ENCODE measurements at places on chromosomes 13 and 19.

- no peak for DNase-seq
Observed at GRCh38 chr19:24098359-24098758, 11.4 kb downstream of the ZNF254 start.

GRCh38 chr13:73421310-73421912, 362.6 kb downstream of the KLF5 start:
- no peak for DNase-seq

DNA sequence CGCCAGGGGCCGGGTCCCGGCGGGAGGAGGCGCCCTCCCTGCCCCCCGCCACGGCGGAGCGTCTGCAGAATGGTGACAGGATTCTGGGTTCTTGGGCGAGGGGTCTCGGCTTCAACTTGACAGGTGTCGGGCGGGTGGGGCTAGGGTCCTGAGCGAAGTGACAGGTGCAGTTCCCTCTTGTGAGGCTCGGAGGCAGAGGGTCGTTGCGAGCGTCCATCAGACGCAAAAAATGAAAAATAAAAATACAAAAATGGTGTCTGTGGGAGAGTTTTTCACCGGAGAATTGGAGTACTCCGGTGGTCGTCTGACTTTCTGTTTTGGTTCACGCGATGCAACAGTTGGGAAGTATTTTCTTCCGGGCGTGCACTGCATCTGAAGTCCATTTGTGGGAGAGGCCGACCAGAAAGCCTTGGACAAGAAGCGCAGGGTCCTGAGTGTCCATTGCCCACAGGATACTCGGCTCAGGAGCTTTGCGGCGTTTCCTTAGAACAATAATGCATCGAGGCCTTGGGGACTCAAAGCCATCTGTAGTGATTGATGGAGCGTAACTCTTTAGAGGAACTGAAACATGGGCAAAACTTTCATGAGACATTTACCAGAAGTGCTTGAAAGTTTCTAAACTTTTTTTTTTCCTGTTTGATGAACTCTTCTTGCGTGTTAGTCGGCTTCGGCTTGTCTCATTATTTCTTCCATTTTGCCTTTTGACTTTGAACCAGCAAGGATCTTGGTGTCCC, 759 bp downstream of the RB1 start:
- DNase-seq: peak; percentile 74

- no peak for DNase-seq
Observed at GRCh38 chr13:76845367-76845766, 40.8 kb downstream of the KCTD12 start.

DNA sequence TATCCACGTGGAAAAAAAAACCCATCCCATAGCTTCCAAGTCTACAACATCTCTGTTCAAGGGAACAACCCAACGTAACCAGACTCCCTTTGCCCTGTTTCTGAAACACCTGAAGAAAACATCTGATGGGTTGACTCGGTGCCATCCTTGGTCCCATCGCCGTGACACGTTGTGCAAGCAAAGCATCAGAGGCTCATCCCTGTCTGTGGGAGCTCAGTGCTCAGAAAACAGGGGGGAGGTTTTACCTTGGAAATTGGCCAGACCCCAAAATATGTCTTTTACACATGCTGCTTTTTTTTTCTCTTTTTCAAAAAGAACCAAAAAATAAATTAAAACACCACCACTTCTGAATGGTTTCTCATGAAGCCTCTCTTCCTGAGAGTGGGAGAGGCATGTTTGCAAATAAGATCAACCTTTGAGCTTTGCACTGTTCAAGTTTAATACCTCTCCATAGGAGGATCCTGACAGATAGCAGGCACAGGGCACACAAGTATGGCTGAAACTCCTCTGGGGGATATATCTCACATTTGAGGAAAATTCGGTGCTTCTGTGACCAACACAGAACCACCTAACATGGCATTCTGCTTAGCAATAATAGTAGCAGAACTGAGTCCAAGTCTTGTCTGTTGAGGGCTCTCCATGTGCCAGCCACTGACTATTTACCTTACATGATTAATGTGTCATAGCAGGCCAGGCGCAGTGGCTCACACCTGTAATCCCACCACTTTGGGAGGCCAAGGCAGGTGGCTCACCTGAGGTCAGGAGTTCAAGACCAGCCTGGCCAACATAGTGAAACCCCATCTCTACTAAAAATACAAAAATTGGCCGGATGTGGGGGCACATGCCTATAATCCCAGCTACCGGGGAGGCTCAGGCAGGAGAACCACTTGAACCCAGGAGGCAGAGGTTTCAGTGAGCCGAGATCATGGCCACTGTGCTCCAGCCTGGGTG, 7.0 kb upstream of the PVR start:
- DNase-seq: no peak

- DNase-seq: no peak
Observed at GRCh38 chr13:90740099-90740498, 607.4 kb upstream of the MIR17HG start.

- DNase-seq: peak; percentile 92
Observed at GRCh38 chr19:1445185-1445931, 4.6 kb upstream of the APC2 start.

DNA sequence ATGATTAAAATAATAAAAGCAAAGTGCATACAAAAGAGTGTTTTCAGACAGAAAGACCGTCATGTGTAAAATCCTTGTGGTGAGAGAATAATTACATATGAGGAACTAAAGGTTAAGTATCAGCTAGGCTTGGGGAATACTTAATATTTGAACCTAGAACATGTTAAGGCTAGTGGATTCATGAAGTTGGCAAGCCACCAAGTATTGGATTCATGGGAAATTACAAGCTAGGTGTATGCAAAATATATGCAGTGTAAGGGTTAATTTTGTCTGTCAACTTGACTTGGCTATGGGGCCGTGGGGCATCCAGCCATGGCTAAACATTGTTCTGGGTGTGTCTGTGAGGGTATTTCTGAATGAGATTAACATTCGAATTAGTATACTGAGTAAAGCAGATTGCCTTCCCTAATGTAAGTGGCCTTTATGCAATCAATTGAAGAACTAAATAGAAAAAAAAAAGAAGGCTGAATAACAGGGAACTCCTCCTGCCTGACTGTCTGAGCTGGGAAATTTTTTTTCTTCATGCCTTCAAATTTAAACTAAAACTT, 533.5 kb upstream of the KLF12 start:
- DNase-seq: no peak

- no peak for DNase-seq
Observed at GRCh38 chr13:27971776-27972477, 2.8 kb upstream of the CDX2 start.
